ENCODE measurements at places on chromosomes 5 and 9.

GRCh38 chr5:89036704-89037489 lies 153.9 kb upstream of the MEF2C start:
- DNase-seq: no peak

GRCh38 chr5:147509710-147510651 lies at the start of gene DPYSL3:
Gene DPYSL3, minus strand, starts transcription at chr5:147510068. Its CDS starts 210 bp downstream, at chr5:147509858.
- peak; percentile 5 for DNase-seq

GRCh38 chr9:121921444-121921843 lies 171.7 kb downstream of the TTLL11 start:
- DNase-seq: no peak

DNA sequence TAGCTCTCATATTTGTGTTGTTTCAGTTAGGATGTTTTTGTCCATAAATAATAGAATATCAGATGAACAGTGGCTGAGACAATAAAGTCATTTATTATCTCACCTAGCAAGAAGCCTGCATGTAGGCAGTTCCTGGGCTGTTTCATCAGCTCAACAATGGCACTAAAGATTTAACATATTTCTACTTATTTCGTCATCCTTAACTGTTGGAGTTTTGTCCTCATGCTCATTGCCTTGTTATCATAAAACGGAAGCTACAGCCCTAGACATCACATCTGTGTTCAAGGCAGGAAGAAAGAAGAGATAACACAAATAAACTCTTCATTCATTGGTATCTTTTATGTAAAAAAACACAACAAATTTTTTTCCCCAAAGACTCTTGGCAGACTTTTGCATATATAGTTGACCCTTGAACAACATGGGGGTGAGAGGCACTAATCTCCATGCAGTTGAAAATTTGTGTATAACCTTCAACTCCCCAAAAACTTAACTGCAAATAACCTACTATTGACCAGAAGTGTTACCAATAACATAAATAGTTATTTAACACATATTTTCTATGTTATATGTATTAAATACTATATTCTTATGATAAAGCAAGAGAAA lies 277.2 kb upstream of the ADRA1B start:
- DNase-seq: peak; percentile 36

GRCh38 chr5:172377856-172378255 lies 76.5 kb downstream of the SH3PXD2B start:
- no peak for DNase-seq

- DNase-seq: no peak
Observed at GRCh38 chr9:13431692-13432091, 152.2 kb upstream of the MPDZ start.

DNA sequence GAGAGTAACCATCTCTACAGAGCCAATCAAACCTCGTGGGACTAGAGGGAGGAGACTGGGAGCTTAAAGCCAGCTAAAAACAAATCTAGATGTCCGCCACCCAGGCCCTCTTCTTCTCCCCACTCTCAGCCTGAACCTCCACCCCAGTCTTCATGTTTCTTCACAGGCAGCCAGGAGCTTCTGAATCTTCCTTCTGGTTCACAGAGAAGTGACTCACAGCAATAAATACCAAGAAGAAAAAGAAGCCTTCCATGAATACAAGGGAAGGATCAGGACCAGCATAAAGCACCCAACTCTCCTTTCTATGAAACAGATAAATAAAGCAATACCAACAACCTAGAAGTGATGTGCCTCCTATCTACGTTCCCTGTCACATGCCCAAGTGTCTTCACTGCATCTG lies 103.3 kb upstream of the SLIT3 start:
- no peak for DNase-seq

DNA sequence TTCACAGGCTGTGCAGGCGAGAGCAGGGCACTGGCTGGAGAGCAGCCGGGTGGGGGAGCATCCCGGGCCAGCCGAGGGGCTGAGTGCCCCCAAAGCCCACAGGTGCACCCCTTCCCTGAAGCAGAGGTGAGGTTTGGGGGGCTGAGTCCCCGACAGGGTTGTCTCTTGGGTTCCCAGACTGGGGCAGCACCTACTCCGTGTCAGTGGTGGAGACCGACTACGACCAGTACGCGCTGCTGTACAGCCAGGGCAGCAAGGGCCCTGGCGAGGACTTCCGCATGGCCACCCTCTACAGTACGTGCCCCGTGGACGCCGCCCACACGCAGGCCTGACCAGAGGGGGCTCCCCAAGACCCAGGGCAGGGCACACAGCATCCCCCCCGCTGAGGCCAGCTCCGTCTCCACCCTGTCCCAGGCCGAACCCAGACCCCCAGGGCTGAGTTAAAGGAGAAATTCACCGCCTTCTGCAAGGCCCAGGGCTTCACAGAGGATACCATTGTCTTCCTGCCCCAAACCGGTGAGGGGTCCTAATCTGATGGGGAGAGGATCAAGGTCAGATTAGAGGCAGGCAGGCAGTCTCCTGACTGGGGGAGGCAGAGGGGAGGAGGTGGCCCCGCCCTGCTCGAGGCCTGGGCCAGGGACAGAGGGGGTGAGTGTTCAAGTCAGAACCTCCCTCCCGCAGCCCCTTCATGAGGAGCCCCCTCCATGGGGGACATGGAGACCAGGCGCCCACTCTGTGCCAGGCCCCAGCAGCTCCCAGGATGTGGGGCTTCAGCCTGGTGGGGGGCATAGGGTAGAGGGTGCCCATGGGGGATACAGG lies 2.7 kb downstream of the PTGDS start:
- DNase-seq: no peak

DNA sequence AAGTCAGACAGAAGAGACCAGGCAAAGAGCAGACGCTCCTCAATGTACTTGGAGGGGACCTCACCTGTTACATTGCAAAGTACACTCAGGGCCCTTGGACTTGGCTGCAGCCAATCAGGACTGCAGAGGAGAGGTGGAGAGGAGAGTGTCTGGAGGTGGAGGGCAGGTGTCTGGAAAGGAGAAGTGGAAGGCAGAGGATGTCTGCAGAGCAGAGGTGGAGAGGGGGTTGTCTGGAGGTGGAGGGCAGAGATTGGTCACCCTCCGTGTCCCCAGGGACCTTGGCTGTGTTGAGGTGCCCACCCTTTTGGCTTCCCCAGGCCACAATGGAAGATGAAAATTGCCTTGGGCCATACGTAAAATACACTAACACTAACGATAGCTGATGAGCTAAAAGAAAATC lies 241.3 kb upstream of the IRX2 start:
- no peak for DNase-seq

GRCh38 chr5:160824301-160825001 lies 27.6 kb downstream of the ATP10B start:
- DNase-seq: no peak

GRCh38 chr5:135189024-135189423 lies 155.0 kb upstream of the PITX1 start:
- no peak for DNase-seq

- no peak for DNase-seq
Observed at GRCh38 chr5:139755892-139756671, 39.5 kb upstream of the PSD2 start.

DNA sequence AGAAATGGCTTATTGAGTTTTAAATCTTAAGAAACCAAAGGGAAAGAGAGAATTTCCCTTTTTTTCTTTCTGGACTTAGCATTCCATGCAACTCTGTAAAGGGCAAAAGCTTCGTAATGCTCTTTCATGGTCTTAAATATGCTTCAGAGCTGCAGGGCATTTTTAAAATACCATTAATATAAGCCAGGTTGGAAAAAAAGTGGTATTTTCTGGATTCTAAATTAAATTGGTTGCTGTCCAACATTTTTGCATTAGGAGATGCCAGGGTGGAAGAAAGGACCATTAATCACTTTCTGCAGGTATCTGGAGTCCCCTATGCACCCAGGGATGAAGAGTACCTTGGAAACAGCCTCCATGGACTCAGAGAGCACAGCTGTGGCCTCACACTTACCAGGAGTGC lies 215.1 kb upstream of the DAPK1 start:
- DNase-seq: no peak

GRCh38 chr9:131658377-131659129 lies 81.3 kb downstream of the RAPGEF1 start:
- DNase-seq: no peak

- no peak for DNase-seq
Observed at GRCh38 chr5:52648726-52649125, 139.0 kb upstream of the ITGA1 start.

Measured in hematopoietic multipotent progenitor cell treated with erythropoietin and hydrocortisone succinate and interleukin-3 and kit ligand, for 8 days (in vitro differentiated cells).